ENCODE measurements at places on chromosomes 11 and 22. TPM values are rescaled to one million over a fixed set of nuclear protein-coding genes. Genes with fewer than 3 reads are reported as not detected.

OR52R1 gene
- not detected for total RNA-seq

HEPACAM gene
- total RNA-seq, result not detected

LRRC4C gene
- 0.52 TPM for total RNA-seq

DRG1 gene
- total RNA-seq, result 66.3 TPM

XKR3 gene
- not detected for total RNA-seq

MFNG gene
- total RNA-seq, result not detected

SPI1 gene
- total RNA-seq, result not detected

SLC39A13 gene
- 111 TPM for total RNA-seq

NFAM1 gene
- total RNA-seq, result not detected
